HCT116 (cell line): ENCODE measurements at places on chromosomes 2 and 18.

DNA sequence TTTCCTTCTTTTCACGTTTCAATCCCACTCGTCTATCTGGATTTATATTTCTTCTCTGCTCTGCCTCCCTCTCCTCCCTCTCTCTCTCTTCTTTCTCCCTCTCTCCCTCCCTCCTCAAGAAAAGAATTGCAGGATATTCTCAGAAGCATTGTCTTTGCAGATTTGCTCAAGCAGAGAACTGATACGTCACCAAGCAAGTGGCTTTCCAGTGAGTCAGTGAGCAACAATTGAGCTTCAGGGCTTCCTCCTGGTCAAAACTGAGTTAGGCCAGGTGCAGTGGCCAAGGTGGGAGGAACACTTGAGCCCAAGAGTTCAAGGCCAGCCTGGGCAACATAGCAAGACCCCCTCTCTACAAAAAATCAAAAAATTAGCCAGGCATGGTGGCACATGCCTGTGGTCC is 151.1 kb downstream of the SMAD2 start:
- DNase-seq, result no peak

DNA sequence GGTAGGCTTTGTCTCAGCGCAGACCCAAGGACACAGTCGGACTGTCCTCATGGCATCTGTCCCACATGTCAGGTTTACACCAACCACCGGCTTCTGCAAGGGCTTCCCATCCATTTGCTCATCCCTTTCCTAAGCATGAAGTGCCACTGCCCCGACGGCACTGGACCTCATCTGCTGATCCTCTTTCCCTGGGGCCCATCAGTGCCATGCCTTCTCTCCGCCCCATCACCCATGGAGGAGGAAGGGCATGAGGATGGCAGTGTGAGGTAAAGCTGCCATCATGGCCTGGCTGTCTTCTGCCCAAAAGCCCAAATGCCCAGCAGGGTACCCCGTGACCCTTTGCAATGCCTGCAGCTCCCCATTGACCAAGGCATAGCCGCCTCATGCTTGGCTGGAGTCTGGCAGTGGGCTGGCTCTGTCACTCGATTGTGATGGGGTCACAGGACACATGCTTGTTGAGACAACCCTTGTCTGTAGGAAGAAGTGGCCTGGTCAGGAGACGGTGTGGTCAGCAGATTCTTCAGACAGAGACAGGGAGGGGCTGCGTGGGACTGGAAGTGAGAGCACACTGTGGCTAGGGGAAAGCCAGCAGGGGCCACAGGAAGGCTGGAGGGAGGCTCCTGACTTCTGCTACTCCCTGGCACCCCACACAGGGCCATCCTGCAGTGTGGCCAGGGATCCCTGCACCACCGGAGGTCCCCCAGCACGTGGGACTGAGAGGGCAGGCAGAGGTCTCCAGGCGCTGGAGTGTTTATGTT is 493.7 kb upstream of the HS6ST1 start:
- no peak for DNase-seq

DNA sequence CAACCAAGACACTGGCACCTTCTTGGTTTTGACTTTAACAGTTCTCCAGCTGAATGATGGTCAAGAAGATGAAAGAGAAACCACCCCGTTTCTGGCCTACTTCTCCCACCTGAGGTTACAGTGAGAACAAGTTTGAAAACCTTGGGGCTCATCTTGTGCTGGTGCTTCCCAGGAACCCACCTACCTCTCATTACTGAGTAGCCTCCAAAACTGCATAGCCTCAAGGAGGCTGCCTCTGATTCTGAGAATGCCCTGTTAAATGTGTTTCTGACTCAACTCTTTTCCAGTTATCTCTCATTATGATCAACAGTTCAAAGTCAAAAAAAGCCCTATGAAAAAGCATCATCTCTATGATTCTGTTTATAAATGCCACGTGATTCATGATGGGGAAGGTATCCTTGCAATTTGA is 121.9 kb downstream of the CACNB4 start:
- DNase-seq, result no peak

- DNase-seq, result no peak
Measured at GRCh38 chr2:218952160-218952559, 7.3 kb upstream of the CDK5R2 start.

DNA sequence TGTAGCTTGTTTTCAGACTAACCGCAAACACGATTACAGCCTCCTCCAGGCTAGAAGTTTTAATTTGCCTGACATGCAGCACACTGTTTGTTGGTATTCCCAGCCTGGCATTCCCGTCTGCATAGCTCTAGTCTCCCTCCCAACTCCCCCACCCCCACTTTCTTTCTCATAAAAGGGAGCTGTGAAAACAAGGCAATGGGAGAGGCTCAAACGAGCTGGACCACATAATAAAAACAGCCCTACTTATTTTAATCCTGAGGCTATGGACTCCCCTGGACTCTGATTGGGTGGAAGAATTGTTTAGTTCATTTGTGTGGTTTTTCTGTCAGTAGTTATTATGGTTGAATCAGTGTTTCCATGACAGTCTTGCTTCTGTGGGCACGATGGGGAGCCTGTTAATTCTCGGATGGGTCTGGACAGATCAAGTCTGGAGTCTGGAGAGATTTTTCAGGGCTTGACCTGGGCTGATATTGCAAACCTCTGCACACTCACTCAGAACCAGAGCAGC is 1.2 kb downstream of the STON1 start:
- no peak for DNase-seq

GRCh38 chr2:17643031-17643615 is 102.6 kb downstream of the VSNL1 start:
- DNase-seq, result peak; percentile 78

GRCh38 chr2:220000080-220000479 is 372.6 kb downstream of the SLC4A3 start:
- no peak for DNase-seq

GRCh38 chr2:124774781-124775180 is 749.7 kb downstream of the CNTNAP5 start:
- no peak for DNase-seq

DNA sequence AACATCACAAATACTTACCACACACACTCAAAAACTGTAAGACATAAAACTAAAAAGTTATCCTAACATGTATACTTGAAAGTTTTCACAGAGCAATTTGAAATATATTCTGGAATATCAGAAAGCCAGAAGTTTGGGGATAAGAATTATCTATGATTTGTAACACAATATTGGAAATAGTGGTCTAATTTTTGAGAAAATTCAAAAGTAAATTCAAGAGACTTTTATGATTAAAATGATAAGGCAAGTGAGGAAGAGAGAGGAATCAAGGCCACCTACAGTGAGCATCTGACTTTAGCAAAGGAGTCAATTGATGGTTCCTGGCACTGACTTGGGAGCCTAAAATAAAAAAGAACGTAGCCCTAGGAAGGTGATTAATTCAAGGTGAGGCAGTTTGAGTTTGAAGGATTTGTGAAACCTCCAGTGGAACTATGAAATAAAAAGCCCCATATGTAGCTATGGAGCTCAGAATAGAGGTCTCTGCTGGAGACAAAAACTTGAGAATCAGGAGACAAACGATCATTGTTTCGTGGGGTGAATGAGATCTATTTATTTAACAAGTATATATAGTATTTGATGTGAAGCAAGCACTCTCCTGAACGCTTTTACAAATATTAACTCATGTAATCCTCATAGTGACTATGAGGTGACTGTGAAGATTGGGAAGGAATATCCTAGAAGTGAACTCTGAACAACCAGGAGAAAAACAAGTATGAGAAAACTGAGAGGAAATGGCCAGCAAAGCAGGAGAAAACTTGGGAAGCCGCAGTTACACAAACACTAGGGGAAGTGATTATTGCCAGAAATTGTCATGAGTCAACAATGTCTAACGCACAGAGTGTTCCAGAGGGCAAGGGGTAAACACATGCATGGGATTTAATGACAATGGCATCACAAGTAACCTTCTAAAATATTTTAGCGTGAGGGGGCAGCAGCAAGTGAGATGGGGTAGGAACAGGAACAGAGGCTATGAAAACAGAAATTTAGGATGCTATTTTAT is 12.8 kb downstream of the TFPI start:
- peak; percentile 74 for DNase-seq

DNA sequence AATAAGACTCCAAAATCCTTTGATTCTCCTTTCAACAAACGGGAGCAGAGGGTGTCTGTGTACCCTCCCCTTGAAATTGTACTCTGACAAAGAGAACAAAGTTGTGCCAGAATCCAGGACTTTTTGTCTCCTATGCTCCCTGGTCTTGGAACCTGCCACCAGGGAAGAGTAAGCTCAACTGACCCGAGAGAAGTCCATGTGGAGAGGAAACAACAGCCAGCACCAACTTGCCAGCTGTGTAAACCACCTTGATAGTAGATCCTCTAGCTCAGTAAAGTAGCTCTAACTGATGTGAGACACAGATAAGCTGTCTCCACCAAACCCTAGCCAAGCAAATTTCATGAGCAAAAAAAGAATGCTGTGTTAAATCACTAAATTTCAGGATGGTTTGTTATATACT is 46.9 kb downstream of the LNPK start:
- no peak for DNase-seq

GRCh38 chr18:50847192-50847591 is 27.4 kb upstream of the MRO start:
- no peak for DNase-seq

- DNase-seq, result no peak
Measured at GRCh38 chr2:62184512-62185230, 11.2 kb upstream of the B3GNT2 start.

- DNase-seq, result no peak
Measured at GRCh38 chr2:157787364-157787938, 88.7 kb downstream of the ACVR1 start.

- no peak for DNase-seq
Measured at GRCh38 chr2:3490191-3491170, 28.9 kb downstream of the ADI1 start.

- DNase-seq, result no peak
Measured at GRCh38 chr2:108625186-108625827, 91.0 kb downstream of the LIMS1 start.
